Fibroblast of lung (primary cell): ENCODE measurements at places on chromosomes 12 and 14. TPM values are rescaled to one million over a fixed set of nuclear protein-coding genes. Genes with fewer than 3 reads are reported as not detected.
A peak's percentile ranks its signal among the peaks of the same experiment; 100 is the strongest.

RNU6-8 gene
- not detected in 2 replicates for total RNA-seq

DNA sequence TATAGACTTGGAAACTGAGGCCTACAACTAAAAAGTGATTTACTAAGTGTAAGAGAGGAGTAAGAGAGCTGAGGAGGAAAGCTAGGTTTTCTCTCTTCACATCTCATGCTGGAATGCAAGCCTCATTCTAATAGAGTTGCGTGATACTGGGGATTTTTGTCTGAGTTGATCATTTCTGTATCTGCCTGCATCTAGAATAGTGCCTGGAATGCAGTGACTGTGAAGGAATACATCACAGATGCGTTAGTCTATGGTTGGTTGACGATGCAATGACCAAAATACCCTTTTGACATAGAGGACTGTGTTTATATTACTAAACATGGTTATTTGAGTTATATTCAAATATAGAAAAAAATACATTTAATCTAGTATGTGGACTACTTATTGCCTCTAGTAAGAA, 9.2 kb upstream of the TMEM117 start:
- peak; percentile 45 for DNase-seq

- peak; percentile 51 for DNase-seq
These were observed 218.9 kb downstream of the ITPR2 start for GRCh38 chr12:26614011-26614616.

DNA sequence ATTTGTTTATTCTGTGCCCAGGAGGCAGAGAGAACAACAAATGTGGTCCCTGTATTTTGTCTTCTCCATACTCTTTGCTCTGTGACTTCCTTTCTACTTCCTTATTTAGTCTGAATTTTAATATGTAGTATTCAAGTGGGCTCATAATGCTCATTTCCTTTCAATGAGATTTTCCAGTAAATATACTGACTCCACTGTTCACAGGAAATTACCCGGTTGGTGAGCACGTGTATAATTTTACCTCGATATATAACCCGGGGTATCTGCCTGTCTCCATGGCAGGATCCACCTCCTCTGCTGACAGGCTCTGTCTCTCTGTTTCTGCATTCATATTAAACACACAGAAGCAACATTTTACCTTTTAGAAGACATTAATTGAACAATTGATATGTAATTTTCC, 166.0 kb downstream of the SLC38A4 start:
- DNase-seq: no peak

- no peak for DNase-seq
These were observed 9.5 kb upstream of the CAPRIN2 start for GRCh38 chr12:30764251-30764650.

DNA sequence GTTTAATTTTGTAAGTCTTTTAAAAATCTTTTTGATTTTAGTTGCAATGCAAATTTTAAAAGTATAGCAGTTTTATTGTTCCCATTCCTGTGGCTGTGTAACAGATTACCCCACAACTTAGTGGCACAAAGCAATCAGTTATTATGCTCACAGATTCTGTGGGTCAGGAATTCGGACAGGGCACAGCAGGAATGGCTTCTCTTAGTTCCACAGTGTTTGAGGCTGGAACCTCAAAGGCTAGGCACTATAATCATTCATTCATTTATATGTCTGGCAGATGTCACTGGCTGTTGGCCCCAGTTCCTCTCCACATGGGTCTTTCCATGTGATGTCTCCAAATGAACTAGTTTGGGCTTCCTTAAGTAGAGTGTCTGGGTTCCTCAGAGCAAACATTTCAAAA, 193.3 kb downstream of the RAD51B start:
- no peak for DNase-seq

DNA sequence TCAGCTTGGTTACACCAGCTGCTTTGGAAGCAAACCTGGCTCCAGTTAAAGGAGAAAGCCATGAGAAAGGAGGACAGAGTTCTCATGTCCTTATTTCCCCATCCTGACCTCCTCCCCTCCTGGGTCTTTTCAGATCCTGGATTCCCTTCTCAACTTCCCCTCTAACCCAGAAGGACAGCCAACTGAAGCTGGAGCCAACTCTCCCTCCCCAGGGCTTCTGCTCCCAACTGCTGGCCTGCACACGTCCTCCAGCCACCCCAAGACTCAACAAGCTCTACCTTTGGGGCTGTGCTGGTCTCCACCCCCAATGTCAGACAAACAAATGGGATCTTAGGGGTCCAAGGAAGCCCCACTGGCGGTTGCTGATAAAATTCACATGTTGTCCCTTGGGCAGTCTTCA, 651.1 kb upstream of the TBX3 start:
- DNase-seq: no peak

- DNase-seq: no peak
These were observed 508.2 kb downstream of the NELL2 start for GRCh38 chr12:44367916-44368315.

DNA sequence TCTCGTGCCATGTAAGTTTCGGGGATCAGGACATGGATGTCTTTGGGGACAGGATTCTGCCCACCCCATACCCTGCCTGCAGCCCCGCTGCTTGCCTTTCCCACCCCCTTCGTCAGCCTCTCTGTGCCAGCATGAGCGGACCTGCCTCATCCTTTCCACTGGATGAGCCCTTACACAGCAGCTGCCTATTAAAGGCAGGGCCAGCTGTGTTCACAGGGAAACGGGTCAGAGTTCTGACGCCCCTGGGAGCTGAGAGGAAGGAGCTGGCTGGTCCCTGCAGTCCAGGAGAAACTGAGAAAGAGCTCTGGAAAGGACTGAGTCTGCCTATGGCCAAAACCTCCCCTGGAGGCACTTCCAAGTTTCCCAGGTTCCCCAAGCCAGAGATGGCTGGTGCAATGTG, 83.5 kb upstream of the NCOR2 start:
- DNase-seq: no peak

GRCh38 chr14:73833530-73834260, 17.9 kb upstream of the PTGR2 start:
- DNase-seq: peak; percentile 80

- DNase-seq: no peak
These were observed 78.9 kb upstream of the SLC38A2 start for GRCh38 chr12:46451276-46452021.

GRCh38 chr12:48486679-48487078, 4.4 kb downstream of the C12orf54 start:
- DNase-seq: no peak

- no peak for DNase-seq
These were observed 2.6 kb downstream of the SERPINA3 start for GRCh38 chr14:94614802-94615201.

GRCh38 chr14:75063491-75064204, at the start of gene ACYP1:
Gene ACYP1, minus strand, starts transcription at chr14:75064024. Its CDS starts 471 bp downstream, at chr14:75063553.
- peak; percentile 87 for DNase-seq

DNA sequence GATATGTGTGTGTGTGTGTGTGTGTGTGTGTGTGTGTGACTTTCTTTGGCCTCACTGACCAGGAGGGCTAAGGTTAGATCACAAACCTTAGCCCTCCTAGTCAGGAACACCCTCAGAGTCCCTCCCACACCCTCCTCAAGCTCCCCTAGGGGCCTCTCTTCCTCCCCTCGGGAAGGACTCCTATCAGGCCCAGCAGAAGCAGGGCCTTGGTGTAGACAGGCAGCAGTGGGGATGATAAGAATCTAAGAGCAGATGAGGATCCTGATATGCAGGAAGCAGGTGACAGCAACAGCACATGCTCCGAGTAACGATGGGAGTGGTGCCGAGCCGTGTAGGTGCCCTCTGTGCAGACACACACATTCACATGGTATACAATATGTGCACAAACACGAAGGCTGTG, 20.7 kb downstream of the PLEK2 start:
- no peak for DNase-seq

OTUB2 gene
- 1.5 and 2.3 TPM in 2 replicates for total RNA-seq

GRCh38 chr12:47789712-47790489, 16.9 kb downstream of the SLC48A1 start:
- no peak for DNase-seq

DNA sequence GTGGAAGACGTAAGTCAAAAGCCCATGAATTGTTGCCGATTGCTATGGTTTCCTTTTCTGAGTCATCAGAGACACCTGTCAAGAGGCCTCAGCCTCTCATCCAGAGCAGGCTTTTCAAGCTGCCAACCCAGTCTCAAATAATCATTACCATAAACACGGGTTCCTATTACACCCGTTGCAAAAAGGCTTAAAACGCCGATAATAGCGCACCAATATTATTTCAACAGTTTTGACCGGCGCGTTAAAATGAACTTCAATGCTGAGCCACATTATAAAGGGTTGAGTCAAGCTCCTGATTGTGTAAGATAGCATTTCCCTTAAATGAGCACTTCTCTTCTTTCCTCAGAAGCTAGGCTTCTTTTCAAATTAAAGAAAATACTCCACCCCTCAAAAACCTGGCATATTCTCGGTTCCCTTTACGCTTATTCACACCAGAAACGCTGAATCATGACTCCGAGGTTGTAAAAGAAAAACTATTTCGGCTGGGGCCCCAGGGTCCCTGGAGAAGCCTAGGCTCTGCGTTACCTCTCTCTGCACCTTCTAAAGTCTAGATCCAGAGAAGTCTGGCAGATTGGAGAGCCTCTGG, 1.4 kb downstream of the TMTC1 start:
- DNase-seq: peak; percentile 89

DNA sequence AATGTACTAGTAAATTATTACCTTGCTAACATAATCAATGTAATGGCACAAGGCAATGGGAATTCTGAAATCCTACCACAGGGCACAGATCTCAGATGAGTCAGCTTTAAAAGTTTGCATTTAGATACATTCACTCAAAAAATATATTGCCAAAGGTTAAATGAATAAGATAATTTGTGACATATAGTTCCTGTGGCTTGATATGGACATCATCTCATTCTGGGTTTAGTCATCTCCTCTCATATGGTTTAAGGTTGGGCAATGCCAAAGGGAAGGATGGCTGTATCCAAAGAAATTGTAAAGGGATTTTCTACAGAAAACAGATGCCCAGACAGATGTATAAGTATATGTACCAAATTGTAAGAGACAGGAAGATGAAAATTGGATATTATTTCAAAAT, 1065.0 kb downstream of the LRFN5 start:
- DNase-seq: peak; percentile 60

DNA sequence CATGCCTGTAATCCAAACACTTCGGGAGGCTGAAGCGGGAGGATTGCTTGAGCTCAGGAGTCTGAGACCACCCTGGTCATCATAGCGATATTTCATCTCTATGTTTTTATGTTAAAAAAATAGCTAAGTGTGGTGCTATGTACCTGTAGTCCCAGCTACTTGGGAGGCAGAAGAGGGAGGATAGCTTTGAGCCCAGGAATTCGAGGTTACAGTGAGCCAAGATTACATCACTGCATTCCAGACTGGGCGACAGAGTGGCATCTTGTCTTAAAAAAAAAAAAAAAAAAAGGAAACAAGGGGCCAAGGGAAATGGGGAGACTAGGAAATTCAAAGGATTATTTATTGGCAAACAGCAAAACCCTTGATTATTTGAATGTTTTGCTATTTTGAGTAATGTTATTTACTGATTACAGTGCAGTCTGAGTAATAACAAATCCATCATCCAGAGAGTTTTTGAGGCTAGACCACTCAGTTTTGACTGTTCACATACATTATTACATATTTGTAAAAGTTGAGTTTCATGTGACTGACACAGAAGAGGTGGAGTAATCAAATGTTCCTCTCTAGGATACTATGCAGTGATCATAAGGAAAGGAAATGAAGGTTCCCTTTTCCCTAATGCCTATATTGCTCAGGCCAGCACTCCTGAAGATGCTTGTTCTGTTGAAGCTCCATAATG, 40.8 kb downstream of the PRKCH start:
- DNase-seq: no peak

DNA sequence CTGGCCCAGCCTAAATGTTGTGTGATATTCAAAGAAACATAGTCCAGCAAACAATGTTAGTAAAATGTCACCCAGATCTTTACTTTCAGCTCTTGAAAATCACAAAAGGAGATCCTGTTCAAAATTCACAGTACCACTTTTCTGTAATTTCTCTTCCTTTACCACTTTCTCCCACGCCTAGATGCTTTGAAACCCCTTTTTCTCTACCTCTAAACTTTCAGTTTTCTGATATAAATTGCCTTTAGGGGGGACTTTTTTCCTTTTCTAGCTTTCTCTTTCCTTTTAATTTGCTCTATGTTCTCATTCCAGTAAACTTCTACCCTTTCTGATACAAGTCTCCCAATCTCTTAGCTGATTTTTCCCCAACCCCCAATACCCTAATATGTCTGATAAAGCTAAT, 101.8 kb downstream of the LMO3 start:
- DNase-seq: no peak

GRCh38 chr14:98622208-98623051, 649.6 kb downstream of the BCL11B start:
- DNase-seq: no peak

DNA sequence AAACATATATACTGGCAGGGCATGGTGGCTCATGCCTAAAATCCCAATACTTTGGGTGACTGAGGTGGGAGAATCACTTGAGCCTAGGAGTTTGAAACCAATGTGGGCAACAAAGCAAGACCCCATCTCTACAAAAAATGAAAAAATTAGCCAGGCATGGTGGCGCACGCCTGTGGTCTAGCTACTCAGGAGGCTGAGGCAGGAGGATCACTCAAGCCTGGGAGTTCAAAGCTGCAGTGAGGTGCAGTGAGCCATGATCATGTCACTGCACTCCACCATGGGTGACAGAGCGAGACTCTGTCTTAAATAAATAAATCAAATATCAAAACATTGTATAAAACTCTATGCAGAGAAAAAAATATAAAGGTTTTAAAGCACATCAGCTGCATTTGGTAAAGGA, 5.2 kb downstream of the FMNL3 start:
- no peak for DNase-seq

- no peak for DNase-seq
These were observed 120.8 kb downstream of the SAMD4A start for GRCh38 chr14:54687750-54688119.

DLGAP5 gene
- 0.77 and 8.1 TPM in 2 replicates for total RNA-seq

GRCh38 chr14:77212943-77213678, 31.5 kb downstream of the TMEM63C start:
- DNase-seq: peak; percentile 11

DNA sequence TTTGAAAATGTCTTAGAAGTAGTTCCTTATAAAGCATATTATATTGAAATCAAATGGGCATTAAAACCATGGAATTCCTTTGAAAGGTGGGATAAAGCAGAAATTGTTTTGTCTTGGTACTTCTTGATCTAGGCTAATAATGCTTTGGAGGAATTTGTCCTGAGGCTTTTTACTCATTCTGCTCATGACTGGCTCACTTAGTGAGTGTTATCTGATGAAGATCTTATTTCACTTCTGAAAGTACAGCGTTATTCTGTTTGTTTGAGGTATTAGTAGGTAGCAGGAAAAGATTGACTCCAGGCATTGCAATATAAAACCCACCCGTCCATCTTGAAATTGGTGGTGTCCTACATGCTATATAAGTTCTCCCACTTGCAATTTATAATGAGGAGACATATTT, 5.5 kb downstream of the C12orf71 start:
- peak; percentile 14 for DNase-seq

GRCh38 chr14:91061056-91061887, 831 bp upstream of the RPS6KA5 start:
- no peak for DNase-seq

RNFT2 gene
- total RNA-seq: 2.3 and 3.1 TPM in 2 replicates

SCNN1A gene
- total RNA-seq: under 0.01 and 0.26 TPM in 2 replicates

NPAS3 gene
- 0.26 and 0.50 TPM in 2 replicates for total RNA-seq

ARHGEF25 gene
- 34.4 and 40.0 TPM in 2 replicates for total RNA-seq

- no peak for DNase-seq
These were observed 4.6 kb downstream of the KIF26A start for GRCh38 chr14:104142946-104143470.
